ENCODE measurements at places on chromosomes 7 and 10. TPM values are rescaled to one million over a fixed set of nuclear protein-coding genes. Genes with fewer than 3 reads are reported as not detected.

The HKDC1 gene
- 0.62 TPM for total RNA-seq

The TRIM8 gene
- total RNA-seq: 58.2 TPM

The FOXI2 gene
- not detected for total RNA-seq

The OR13A1 gene
- total RNA-seq: not detected

The GNAT3 gene
- total RNA-seq: not detected

The ANK3 gene
- 51.4 TPM for total RNA-seq

All from activated T-cell treated with anti-CD3 and anti-CD28 coated beads, Interleukin-2, amount 50 U/mL, for 72 hours (primary cell).